Stimulated activated CD4-positive, alpha-beta T cell treated with anti-CD3 and anti-CD28 coated beads, Interleukin-1b, Interleukin-23, amount 100 ng/mL, for 48 hours (primary cell): ENCODE measurements at places on chromosomes 3 and 15.

DNA sequence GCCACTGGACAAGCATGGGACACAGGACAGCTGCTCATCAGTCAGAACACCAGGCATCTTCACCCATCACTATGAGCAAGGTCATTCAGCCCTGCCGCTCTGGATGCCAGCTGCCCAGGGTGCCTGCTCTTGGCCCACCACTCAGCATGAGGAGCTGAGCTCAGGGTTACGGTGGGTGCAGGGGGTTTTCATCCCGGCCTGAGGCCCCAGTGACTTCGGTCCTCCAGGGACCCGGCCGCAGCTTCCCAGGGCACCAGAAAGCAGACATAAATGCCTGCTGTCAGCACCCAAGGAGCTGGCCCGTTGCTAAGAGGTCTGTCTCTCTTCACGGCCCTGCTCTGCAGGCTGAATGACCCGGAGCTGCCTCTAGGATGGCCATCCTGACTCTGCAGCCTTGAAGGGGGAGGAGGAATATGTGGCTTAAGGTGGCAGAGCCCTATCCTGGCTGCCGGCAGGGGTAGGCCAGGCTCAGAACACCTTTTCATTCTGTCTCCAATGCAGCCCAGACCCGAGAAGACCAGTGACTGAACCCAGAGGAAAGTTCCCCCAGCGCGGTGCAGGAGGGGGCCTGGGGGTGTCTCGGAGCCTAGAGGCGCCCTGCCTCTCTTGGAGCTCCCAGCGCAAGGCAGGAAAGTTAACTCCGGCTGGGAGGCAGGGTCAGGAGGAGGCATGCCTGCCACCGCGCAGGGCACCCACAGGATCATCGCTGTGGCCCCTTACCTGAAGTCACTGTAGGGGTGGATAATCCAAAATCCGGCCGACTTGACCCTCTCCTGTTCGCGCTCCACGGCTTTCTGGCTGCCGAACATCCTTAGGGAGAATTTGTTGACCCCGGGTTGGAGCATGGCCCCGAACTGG lies 1.8 kb downstream of the HCN4 start:
- no peak for DNase-seq

DNA sequence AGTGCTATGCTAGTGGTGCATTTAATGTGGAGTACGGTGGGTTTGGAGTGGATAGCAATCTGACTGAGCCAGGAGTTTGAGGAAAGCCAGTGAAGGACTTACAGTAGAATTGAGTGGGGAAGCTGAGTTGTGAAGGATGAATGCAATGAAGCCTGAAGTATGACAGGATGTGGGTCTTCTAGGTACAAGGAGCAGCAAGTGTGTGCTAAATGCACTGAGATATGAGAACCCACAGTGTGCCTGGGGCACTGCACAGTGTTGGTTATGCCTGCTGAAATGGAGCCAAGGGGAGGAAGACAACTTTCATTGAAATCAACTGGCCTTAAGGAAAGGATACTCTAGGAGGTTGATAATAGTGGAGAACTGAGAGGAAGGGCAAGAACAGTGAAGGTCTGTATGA lies 105.5 kb upstream of the MRPL3 start:
- no peak for DNase-seq

DNA sequence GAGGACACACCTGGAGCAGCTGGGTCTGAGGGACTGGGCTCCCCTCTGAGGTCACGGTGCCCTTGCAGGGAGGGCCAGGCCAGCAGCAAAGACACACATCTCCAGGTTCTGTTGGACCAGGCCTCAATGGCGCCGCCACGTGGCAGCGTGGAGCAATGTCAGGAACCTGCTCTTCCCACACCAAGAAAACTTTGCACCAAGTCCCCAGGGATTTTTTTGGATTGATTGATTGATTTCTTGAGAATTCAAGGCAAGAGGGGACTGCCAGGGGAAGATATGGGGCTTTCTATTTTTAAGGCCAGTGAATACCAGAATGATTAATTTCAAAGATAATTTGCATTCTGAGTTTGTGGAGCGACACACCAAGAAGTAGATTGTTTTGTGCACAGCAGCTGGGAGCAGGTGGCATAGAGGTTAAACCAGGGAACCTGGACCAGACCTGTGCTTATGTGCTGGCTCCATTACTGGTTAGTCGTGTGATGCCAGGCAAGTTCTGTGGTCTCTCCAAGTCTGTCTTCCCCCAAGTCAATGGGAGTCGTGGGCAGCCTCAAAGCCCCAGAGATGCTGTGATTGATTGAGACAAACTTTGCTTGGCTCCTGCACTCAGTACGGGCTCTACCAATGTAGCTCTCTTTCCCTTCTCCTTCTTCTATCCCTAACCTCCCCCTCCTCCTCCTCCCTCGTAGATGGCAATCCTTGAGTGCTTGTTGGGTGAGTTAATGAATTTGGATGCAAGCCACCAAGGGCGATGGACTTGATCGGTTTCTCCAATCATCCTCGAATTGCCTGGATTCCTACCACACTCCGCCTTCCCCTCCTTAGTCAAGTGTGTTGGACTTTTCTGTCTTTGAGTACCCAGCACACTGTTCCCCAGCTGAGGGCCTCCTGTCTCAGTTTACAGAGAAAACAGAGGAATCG lies 96.2 kb upstream of the TRPM1 start:
- DNase-seq: peak; percentile 45

DNA sequence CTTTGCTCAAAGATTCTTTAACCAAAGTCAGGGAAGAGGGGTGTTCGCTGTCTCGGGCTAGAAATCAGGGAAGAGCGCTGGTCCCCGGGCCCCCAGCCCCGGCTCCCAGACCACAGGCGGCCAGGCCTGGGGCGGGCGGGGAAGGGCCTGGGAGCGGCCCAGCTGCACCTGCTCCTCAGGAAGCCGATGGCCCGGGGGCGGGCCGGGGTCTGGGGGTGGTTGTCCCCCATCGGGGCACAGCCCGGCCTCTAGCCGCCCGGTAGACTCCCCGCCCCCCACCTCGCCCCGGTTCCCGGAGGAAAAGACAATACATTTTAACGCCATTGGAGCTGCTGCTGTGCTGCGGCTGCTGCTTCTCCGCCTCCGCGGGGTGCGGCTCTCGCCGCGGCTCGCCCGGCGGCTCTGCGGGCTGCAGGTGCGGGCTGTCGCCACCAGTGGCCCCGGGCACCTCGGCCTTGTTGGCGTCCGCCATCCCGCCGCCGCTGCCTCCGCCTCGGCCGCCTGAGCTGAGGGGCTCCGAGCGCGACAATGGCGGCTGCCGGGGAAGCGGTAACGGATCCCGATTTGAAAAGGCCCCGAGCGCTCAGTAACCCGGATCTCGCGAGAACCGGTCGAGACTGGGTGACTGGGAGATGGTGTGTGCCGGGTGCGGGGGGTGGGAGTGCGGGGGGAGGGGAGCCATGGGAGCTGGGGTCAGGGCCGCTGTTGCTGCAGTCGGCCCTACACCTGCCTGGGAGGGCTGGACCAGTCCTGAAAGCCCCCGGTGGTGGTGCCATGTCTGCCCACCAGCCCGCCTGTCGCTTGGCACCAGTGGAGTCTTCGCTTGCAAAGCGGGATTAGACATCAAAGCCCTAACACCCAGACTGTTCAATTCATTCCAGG lies at the start of gene MYEF2:
TSS of gene MYEF2 (minus strand) at position 530 of the 882 bp plus-strand sequence. CDS start at position 472, 58 bp downstream.
- DNase-seq: peak; percentile 80

DNA sequence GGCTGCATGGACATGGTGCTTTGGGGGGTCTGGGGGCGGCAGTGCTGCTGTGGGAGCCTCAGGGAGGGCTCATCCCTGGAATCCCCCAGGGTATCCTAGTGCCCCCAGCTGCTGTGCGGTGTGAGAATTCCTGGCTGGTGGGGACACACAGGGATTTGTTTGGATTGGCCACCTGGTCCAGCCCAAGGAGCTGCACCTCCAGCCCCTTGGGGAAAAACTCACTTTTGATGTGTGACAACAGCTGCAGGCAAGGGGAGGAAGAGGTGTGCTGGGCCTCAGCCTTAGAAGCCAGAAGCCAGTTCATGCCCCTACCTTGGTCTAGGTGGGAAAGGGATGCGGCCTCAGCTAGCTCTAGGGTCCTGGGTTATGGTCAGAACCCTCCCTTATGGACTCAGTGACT lies 8.4 kb upstream of the COMMD4 start:
- no peak for DNase-seq
